Fibroblast of the aortic adventitia (primary cell): ENCODE measurements at places on chromosomes 12 and 14. TPM values are rescaled to one million over a fixed set of nuclear protein-coding genes. Genes with fewer than 3 reads are reported as not detected.

DNA sequence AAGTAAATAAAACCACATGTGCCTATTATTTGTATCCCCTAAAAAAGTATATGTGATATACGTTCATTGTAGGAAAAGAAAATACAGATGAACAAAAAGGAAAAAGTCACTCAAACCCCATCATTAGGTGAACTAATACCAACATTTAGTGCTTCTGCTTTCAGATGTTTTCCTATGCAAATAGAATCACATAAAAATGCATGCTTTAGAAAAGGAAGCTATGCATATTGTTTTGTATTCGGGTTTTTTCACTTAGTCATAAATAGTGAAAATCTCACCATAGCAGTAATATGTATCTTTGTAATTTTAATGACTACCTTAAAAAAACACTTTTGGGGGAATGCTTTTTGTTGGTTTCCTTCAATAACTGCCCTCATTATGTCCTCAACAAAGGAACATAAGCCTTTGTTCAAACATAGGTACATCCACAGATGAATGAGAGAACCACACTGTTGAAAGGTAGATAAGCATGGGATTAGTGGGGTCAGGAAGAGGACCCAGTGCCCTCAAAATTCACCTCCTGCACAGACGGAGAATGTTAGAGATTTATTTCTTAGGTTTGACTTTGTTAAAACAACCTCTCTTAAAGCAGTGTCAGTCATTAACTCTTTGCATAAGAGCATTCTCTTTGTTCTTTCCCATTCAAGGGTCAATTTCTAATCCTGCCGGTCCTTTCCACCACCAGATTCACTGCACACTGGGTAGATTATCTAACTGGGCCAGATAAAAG is 6.5 kb downstream of the AMDHD1 start:
- DNase-seq: no peak

DNA sequence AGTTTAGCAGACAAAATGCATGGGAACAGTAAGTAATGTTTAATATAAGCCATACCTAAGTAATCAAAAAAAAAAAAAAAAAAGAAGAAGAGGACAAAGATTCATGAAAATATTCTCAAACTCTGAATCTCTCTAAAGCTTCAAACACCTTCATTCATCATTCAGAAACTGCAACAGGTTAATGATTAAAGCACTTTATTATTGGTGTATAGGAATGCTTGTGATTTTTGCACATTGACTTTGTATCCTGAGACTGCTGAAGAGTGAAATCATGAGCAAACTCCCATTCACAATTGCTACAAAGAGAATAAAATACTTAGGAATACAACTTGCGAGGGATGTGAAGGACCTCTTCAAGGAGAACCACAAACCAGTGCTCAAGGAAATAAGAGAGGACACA is 278.4 kb upstream of the DCN start:
- DNase-seq: no peak

The SGPP1 gene
- total RNA-seq: 8.3 and 34.4 TPM in 2 replicates

- no peak for DNase-seq
These were observed 4.8 kb upstream of the IFFO1 start for GRCh38 chr12:6560501-6561205.

GRCh38 chr14:49310298-49310697 is 275.9 kb downstream of the RPS29 start:
- DNase-seq: no peak

DNA sequence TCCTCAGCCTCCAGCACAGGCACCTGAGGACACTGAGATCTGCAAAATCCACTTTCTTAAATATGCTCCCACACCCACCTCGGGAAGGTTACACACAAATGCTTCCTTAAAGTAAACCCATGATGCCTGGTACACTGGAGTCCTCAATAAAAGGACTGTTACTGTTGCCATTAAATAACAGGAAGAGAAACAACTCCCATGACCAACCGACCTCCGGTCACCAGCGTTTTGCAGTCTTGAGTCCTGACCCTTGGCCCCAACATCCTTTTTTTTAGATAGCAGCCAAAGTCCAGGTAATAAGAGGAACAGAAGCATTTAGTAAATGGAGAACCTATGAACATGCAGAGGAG is 42.4 kb downstream of the ITPK1 start:
- no peak for DNase-seq

- DNase-seq: no peak
These were observed 192.2 kb upstream of the C14orf180 start for GRCh38 chr14:104387022-104388010.

The KIF5A gene
- 0.72 and 1.8 TPM in 2 replicates for total RNA-seq
